ENCODE measurements at places on chromosomes 7 and 10. TPM values are rescaled to one million over a fixed set of nuclear protein-coding genes. Genes with fewer than 3 reads are reported as not detected.

The RTKN2 gene
- 1.1 TPM for total RNA-seq

The ZNF425 gene
- total RNA-seq, result 2.3 TPM

The PRPS1L1 gene
- not detected for total RNA-seq

The MEPCE gene
- 43.3 TPM for total RNA-seq

The ACTR3C gene
- 0.67 TPM for total RNA-seq

The STEAP4 gene
- not detected for total RNA-seq

The CRHR2 gene
- total RNA-seq, result not detected

The NPSR1 gene
- total RNA-seq, result not detected

The ENO4 gene
- total RNA-seq, result 0.33 TPM
